NCI-H187 treated with DMSO at 0.1 percent for 48 hours (cell line): ENCODE measurements at places on chromosomes 13 and 19.

- no peak for DNase-seq
Measured at GRCh38 chr13:114082849-114083645, 49.4 kb downstream of the RASA3 start.

DNA sequence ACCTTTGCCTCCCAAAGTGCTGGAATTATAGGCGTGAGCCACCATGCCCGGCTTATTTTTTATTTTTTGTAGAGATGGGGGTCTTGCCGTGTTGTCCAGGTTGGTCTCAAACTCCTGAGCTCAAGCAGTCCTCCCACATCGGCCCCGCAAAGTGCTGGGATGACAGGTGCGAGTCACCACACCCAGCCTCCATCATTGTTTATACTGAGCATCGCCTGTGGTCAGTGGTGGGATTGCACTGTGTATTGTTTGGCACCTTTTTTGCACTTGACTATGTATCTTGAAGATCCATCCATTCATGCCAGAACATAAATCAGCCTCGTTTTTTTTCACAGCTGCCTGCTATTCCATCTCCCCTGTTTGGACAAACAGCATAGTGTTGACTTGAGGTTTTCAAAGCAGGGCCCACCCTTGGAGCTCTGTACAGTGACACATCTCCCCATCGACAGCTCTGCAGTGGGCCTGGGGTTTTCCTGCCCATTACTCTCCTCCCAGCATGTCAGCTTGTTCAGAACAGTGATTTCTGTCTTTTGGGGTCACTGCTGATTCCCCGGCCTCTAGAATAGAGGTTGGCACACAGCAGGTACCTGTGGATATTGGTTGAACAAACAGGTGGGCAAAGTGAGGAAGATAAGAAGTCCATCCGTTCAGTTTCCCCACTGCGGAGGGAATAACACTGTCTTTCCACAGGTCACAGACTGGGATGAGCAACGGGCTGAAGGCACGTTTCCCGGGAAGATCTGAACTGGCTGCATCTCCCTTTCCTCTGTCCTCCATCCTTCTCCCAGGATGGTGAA lies 8.2 kb upstream of the UPK1A start:
- DNase-seq = no peak

GRCh38 chr13:94901070-94901469 lies 188.7 kb upstream of the SOX21 start:
- no peak for DNase-seq

- no peak for DNase-seq
Measured at GRCh38 chr19:32718286-32718685, 1.3 kb upstream of the TDRD12 start.

DNA sequence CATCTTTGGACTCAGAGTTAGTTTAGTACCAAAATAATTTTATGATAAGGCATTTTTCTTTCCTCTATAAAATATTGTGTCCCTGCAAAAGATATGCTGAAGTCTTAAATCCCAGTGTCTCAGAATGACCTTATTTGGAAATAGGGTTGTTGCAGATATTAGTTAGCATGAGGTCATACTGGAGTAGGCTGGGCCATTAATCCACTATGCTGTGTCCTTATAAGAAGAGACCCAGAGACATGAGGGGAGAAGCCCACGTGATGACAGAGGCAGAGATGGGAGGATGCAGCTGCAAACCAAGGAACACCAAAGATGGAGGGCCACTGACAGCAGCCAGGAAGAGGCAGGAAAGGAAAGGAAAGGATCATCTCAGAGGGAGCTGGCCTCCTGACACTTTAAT lies 6.4 kb downstream of the POGLUT2 start:
- no peak for DNase-seq

GRCh38 chr13:40381935-40382764 lies 284.3 kb downstream of the FOXO1 start:
- DNase-seq = no peak

GRCh38 chr19:45231891-45232290 lies 13.3 kb downstream of the EXOC3L2 start:
- no peak for DNase-seq

DNA sequence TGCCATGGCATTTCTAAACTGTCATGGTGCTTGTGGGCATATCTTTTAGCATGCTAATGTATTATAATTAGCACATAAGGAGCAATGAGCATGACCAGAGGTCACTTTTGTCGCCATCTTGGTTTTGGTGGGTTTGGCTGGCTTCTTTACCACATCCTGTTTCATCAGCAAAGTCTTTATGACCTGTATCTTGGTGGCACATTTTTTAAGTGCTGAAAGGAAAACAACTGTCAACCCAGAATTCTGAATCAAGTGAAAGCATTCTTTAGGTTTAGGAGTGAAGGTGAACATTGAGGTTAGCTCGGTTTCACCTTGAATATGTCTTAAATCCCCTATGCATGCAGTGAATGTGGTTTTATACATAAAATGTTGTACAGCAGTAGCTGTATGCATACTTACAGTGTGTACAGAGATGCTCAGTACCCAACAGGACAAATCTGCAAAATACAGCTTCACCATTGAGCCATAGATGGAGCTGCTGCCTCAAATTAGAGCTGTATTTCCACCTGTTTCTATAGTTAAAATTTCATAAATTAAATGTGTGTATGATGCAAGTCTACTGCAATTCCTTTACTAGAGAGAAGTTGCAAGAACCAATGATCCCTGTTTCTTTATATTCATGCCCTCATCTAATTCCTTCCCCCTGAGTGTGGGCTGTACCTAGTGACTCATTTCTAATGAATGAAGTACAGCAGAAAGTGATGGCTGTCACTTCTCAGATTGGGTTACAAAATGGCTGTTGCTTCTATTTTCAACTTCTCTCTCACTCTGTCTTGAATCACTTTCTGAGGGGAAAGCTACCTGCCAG lies 25.2 kb upstream of the IGSF23 start:
- DNase-seq = no peak

GRCh38 chr13:104314926-104315535 lies 1248.8 kb upstream of the SLC10A2 start:
- DNase-seq = no peak

DNA sequence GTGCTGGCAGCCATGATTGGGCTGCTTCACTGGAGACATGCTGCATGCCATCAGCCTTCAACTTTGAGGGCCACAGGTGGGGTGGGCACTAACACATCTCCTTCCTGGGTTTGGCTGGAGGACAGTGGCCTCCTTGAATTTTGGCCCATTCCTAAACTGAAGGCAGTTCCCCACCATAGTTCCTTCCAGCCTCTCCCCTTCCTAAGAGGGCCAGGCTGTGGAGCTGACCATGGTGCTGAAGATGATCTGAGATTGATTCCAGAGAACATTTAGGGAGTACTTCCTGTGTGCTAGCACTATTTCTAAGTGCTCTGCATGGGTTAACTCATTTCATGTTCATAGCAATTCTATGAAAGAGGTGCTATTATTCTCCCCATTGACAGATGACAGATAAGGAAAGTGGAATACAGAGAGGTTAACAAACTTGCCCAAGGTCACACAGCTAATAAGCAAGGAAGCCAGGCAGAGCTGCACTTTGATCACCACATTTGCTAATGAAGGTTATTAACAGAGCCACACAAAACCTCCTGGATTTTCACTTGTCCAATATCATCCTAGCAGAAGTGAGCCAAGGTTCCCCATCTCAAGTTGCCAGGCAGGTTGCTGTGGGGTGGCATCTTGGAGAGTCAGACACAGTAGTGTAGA lies 175.3 kb downstream of the ZIC5 start:
- no peak for DNase-seq

GRCh38 chr19:51006406-51006805 lies 5.0 kb upstream of the KLK8 start:
- DNase-seq = no peak

DNA sequence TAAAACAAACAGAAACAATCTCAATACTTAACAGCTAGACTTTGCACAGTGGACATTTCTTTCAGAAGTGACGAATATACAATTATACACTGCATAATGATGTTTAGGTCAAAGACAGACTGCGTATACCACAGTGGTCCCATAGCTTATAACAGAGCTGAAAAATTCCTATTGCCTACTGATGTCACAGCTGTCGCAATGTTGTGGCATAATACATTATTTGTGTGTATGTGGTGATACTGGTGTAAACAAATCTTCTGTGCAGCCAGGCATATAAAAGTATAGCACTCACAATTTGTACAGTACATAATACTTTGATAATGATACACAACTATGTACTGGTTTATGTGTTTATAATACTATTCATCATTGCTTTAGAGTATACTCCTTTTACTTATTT lies 116.7 kb downstream of the TNFRSF19 start:
- no peak for DNase-seq

DNA sequence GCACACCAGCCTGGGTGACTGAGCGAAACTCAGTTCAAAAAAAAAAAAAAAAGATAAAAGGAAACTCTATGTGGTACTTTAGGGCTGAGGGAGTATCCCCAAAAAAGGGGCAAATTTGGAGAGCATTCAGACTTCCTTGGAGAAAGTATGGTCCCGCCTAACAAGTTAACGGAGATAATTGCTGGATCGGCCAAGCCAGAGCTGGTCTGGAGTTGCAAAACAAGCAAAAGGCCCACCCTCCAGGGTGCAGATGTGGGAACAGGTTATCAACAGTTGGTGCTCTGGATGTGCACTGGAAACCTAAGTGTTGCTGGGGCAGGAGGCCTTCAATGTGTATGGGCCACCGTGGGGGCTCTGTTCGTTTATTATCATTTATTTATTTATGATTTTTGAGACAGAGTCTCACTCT lies 2.8 kb downstream of the IQCN start:
- no peak for DNase-seq

DNA sequence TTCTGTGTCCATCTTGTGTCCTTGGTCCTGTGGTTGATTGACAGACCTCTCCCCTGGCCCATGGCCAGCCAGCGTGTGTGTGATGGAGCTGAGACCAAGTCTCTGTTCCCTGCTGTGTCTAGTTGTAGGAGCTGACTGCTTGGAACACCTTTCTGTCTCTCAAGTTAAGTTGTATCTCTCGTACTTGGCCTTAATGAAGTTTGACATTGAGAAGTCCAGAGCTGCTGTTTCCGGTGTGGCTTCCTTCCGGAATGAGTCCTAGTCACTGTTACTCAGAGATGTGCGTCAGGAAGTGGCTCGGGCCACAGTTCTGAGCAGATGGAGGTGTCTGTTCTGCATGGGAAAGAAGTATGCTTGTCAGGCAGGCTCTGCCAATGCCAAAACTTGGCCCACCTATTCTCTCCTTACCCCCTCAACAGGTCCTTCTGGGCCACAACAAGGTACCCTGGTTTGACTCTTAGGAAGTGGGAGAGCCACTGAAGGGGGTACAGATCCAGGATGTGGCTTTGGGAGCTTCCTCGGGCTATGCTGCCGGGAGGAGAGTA lies 54.3 kb downstream of the GATAD2A start:
- no peak for DNase-seq

GRCh38 chr19:342801-343421 lies 1.7 kb downstream of the MIER2 start:
- DNase-seq = no peak
